IPS-NIHi11 (cell line): ENCODE measurements at places on chromosomes 11 and 22.

DNA sequence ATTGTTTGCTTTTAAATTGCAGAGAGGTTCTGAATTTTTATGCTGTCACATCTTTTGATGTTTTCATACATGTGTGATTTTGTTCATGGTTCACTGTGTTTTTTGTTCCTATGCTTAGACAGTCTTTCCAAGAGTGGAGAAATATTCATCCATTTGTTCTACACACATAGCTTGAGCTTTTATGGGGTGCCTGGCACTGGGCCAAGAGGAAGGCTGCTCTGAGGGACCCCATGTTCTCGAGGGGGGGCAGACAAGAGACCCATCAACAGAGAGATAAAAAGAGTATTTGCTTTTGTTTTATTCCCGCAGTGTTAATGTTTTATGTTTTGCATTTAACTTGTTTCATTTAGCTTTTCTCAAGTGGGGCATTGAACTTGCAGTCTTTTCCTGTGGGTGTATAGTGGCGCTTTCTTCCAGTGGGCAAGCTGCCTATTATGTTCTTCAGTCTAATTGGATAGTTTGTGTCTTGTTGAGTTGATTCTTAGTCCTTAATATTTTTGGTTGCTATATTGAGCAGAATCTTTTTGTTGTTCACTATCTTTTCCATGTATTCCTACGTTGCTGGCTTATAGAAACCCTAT, 57.7 kb downstream of the CABIN1 start:
- DNase-seq, result no peak

DNA sequence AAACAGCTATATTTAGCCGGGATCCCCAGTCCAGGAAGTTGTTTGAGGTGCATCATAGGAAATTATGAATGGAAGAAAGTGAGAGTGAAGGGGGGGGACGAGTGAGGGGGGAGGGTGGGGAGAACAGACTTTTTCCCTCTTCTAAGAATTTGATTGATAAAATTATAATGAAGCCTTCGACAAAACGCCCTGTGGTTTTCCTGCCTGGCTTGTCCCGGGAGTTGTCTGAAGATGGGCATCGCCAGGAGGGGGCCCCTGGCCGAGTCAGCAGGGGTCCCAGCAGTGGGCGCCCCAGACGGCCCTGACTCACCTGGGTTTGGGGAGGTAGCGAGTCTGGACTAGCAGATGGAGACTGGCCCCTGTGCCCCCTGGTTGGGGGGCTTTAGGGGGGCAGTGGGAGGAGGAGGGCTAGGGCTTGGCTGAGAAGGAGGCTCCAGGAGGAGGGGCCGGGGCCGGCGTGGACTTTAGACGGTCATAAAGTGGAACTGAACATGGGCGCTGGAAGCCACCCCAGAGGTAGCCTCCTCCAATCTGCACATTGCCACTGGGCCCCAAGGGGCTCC, 336 bp upstream of the LIF start:
- no peak for DNase-seq

DNA sequence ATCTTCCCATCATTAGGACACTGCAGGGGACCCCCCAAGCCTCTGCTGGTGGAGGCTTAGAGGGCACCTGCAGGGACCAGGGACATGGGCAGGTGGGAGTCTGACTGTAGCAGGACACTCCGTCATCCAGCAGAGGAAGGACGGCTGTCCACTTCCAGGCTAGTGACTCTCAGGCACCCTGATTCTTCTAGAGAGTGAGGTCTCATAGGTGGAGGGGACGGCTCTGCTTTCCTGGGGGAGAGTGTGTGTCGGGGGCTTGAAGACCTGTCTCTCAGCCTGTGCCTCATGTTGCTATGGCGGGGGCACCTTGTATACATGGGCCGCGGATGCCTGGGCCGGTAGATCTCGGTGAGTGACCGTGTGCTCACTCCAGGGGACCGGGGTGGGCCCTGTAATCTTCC, 1116.6 kb downstream of the BRD1 start:
- DNase-seq, result no peak

GRCh38 chr11:16912692-16913111, 101.5 kb downstream of the PLEKHA7 start:
- peak; percentile 50 for DNase-seq

- DNase-seq, result no peak
These were observed 31.0 kb downstream of the ZBED4 start for GRCh38 chr22:49884503-49885260.

- no peak for DNase-seq
These were observed 2.8 kb downstream of the GRK3 start for GRCh38 chr22:25567251-25567675.

DNA sequence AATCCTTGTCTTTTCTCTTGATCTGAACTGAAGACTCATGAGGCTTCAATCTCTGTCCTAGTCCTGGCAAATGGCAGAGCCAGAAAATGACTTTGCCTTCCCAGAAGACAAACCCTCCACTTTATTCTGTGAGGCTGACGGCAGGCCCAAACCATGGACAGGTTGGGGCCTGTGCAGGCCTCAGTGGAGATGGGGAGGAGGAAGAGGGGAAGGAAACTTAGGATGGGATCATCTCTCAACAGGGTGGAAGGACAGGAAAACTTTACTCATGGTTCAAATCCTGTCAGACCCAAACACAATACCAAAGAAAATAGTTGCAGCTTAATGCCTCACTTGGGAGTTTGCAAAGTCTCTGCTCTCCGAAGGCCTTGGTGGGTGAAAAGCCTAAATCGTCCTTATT, 9.8 kb downstream of the RPL27A start:
- DNase-seq, result no peak

DNA sequence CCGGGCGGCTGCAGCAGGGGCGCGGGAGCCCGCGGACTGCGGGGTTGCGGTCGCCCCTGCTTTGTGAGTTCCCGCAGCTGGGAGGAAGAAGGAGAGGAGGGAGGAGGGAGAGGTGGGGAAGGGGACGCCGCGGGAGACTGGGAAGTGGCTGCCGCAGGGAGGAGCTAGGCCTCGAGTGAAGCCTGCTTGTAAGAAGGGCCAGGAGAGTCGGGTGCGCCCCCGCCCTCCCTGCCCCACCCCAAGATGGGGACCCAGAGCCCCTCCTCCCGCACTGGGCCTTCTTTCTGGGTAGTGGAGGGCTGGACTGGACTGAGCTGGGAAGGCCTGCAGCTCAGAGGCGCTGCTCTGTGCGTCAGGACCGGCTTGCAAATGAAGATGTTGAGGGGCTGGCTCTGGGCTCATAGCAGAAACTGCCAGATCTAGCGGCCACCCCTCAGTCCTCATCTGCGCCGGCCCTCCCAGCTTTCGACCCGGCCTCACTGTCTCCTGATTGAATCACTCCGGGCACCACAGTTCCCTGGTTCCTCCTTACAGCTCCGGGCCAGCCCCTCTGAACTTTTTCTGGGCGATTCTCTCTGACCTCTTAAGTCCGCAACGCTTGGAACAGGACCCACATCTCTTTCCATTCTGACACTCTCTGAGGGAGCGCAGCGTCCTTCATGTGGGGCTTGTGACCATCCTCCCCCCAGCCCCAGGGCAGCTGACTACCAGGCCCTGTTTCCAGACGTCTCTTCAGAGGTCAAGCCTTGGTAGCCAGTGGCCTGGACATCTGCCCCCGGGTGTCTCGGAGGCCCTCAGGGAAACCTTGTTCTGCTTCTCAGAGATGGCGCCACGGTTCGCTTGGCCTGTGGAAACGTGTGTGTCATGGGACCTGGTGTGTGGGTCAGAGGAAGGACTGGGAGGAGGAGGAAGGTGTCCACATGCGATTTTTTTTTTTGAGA, 21.9 kb downstream of the SERPINH1 start:
- DNase-seq, result peak; percentile 85

- no peak for DNase-seq
These were observed 86.4 kb upstream of the PICALM start for GRCh38 chr11:86155200-86155844.

DNA sequence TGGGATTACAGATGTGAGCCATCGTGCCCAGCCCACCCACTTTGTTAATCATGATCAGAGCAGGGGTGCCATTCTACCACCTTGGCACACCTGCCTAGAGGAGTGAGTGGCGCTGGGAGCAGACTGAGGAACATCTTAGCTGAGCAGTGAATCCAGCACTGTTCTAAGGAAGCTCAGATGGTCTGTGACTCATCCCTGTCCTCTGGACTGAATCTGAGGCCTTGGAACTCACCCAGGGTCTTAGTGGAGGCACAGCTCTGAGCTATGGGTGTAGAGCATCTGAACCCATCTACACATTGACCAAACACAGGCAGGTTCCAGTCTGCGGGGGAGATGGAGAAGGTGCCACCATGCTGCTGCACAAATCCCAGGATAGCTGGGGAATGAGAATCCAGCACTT, 14.9 kb downstream of the PGAP2 start:
- no peak for DNase-seq

DNA sequence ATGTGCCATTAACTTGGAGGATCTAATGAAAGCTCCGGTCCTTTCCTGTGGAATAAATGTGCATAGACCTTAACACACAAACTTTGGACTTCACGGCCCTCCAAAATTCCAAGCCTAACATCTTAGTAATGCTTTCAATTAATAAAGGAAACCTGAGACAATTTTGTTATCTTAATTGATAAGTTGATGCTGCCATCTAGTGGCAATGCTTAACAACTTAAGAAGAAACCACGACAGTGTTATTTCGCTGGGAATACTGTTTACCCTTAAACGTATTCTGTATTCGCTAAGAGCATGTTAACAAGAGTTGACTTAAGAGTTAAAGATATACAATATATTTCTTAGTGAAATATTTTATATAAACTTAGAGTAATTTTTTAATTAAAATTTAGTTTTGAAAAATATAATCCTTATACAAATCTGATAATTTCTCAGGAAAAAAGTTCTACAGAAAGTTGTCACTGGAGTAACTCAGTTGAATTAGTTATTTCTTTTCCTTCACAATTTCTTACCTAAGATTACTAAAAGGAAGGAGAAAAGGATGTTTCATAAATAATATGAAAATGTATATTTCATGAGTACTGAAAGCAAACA, 35.0 kb upstream of the OR9G4 start:
- DNase-seq, result peak; percentile 55

- no peak for DNase-seq
These were observed 785 bp downstream of the IGSF9B start for GRCh38 chr11:133955945-133956421.

DNA sequence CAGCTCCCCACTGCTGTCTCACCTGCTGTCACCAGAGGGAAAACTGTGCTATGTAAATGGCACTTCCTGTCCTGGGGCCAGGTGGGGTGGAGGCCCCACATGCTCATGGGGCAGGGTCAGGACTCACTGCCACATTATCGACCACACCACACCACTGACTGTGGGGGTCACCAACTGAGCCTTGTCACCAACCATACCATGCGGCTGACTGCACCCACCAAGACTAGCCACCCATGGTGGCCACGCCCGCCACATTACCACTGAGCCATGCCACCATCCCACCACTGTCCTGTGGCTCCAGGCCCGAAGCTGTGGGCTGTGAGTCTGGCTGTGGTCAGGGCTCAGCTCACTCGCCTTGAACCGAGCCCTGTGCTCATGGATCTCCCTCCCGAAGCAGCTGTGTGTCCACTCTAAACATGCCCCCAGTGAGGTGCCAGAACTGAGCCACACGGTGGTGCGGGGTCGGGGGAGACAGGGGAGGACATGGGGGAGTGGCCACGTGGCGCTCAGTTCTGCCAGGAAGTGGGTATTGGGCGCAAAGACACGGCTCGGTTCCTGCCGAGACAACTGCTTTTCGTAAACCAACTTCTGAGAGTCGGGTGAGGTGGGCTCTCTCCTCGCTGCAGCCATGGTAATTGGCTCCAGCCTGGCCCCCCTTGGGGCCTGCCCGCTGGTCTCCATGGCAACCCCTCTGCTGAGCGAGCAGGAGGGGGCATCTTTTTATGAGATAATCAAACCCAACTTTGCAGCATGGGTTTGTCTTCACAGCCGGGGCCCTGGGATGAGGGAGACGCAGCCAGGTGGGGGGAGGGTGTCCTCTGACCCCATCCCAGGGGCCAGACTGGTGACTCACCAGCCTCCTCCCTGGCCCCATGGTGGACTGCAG, 23.2 kb downstream of the RTN4R start:
- no peak for DNase-seq

- DNase-seq, result peak; percentile 49
These were observed 11.1 kb downstream of the MS4A8 start for GRCh38 chr11:60710482-60710881.

DNA sequence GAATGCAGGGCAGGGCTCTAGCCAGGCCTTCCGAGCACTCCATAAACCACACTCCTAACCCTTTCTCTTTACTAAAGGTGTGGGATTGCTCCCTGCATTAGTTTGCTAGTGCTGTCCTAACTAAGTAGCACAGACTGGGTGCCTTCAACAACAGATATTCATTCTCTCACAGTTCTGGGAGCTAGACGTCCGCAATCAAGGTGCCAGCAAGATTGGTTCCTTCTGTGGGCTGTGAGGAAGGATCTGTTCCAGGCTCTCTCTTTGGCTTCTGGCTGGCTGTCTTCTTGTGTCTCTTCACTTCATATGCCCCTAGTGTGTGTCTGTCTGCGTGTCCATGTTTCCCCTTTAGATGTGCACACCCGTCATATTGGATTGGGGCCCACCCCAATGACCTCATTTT, 59.8 kb downstream of the GALNT18 start:
- no peak for DNase-seq

DNA sequence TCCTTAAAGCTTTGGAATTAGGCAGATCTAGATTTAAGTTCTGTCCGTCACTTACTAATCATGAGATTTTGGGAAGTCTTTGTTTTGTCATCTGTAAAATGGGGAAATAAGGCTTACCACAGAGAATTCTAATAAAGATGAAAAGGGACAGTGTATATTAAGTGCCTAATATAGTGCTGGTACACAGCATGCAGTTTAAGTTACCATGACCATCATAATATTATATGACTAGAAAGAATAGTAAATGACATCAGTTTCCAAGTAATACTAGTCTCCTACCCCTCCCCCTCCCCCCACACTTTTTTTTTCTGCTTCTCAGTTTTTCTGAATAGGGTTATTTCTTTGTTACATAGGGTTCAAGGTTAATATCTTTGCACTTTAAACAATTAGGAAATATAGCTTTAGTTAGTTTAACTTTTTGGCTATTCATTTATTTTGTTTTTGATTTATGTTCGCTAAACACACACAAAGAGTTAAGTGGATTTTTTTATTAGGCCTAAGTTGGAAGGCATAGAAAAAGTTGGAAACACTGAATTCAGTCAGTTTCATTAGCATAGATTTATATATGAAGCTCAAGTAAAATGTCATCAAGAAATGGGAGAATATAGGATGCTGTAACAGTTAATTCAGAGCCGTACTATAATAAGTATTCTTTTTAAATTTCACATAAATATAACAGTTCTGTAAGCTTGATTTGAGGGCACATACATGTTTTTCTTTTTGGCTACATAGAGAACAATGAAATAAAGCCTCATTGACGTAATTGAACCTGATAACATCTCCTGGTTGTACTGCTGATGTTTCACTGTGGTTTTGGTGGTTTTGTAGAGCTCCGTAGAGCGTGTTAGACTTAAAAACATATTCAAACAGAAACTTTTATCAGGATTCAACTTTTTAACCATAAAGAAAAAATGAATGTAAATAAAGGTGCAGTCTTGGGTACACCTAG, 121.2 kb downstream of the PDE3B start:
- no peak for DNase-seq
